ENCODE measurements at places on chromosomes 4 and X. TPM values are rescaled to one million over a fixed set of nuclear protein-coding genes. Genes with fewer than 3 reads are reported as not detected.

- DNase-seq, result no peak
Observed at GRCh38 chr4:174457468-174457867, 64.8 kb downstream of the HPGD start.

DNA sequence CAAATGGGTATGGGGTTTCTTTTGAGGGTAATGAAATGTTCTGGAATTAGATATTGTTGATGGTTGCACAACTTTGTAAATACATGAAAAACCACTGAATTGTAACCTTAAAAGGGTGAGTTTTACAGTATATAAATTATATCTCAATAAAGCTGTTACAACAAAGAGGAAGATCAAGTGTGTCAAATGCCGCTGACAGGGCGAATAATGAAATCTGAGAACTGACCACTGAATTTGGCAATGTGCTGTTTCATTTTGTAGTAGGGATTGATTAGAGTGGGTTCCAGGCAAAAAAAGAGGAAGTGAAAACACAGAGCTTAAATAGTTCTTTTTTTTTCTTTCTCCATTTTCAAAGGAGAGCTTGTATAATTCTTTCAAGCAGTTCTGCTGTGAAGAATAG, 161.1 kb upstream of the NAP1L5 start:
- DNase-seq, result no peak

DNA sequence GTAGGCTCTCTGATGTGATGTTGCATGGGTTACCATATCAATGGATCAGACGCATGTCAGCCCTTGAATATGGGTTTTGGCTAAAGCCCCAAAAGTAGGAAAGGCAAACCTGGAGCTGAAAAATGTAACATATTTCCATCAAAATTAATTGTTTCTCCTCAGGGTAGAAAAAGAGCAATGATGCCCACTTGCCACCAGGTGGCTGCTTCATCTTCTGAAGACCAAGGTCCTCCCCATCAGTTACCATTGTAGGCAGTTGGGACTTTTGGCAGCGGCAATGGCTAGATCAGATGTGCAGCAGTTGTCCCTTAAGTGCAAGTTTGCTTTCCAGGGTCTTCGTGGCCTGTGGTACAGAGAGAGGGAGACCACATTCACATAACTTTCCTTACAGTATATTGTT, 118.2 kb downstream of the NAF1 start:
- DNase-seq, result peak; percentile 13

- peak; percentile 42 for DNase-seq
Observed at GRCh38 chrX:44874420-44875184, 1.6 kb downstream of the KDM6A start.

DNA sequence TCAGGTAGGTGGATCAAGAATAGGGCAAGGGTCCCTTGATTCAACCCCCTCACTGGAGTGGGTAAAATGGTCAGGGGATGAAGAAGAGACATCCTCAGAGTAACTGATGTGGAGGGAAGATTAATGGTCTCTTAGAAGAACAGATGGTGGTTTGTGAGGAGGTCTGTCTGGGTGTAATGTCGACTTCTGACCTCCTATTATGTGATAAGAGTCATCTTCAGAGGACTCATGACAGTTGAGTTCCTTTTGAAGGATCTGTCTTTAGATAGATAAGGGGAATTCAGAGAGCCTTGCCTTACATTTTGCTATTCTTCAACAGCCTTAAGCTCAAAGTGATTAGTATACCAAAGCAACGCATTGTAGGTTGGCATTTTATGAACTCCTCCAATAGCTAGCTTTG, 27.1 kb upstream of the MAGEA8 start:
- no peak for DNase-seq

UNC5C gene
- total RNA-seq, result 4.5 TPM

P2RY10 gene
- 1.1 TPM for total RNA-seq
